ENCODE measurements at places on chromosomes 4 and X. TPM values are rescaled to one million over a fixed set of nuclear protein-coding genes. Genes with fewer than 3 reads are reported as not detected.

Gene P2RY4
- total RNA-seq = 0.55 TPM

- DNase-seq = no peak
Observed at GRCh38 chr4:170004651-170005295, 21.4 kb downstream of the MFAP3L start.

DNA sequence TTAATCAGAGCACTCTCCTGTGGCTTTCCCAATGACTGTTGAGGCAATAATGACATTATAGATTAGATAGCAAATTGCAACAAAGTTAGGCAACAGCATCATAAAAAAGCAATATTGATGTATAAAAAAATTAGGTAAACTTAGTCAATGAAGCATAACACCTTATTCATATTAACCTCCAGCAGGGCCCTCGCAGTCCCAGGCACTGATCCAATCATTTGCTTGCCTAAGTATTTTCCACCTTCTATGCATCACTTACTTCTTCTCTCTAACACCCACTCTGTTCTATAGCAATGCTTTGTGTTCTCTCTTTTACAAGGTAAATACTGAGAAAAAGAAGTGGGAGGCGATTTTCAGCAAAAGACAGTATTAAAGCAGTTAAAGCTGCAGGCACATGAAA is 833.5 kb upstream of the ADGRL3 start:
- DNase-seq = no peak

- no peak for DNase-seq
Observed at GRCh38 chr4:152023674-152024073, 262.9 kb upstream of the GATB start.

DNA sequence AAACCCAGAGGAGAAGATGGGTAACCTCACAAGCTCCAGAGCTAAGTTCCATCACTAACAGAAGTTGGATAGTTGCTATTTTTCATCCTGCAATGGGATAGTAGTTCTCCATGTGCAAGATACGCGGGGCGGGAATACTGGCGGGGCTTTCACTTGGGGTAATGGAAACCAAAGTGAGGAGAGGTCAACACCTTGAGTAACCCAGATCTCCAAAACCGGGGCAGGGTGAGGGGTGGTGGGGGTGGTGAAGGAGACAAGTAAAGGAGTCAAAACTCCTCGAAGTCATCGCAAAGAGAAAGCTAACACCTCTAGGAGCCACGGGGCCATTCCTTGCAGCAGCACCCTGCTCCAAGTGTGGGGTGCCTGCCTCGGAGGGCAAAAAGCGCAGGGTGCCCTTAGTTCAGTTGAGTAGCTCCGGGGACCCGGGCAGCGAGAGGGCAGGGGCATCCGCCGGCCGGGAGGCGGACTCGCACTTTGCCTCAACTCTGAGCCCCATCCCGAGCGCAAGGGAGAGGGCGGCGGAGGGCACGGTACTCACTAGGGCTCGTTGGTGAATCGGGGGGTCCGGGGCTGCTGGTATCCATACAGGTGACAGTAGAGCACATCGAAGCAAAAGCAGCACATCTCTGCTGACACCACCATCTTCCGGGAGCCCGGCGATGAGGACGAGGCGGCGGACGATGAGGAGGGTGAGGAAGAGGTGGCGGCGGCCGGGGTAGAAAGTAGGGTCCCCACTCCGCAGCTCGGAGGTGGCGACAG is 645 bp downstream of the AMMECR1 start:
- peak; percentile 18 for DNase-seq

- DNase-seq = no peak
Observed at GRCh38 chrX:74349387-74349786, 45.4 kb downstream of the ZCCHC13 start.

- DNase-seq = no peak
Observed at GRCh38 chr4:55554453-55555030, 7.8 kb upstream of the CLOCK start.
